Naive thymus-derived CD8-positive, alpha-beta T cell (primary cell): ENCODE measurements at places on chromosomes 2 and 18.

- no peak for DNase-seq
Observed at GRCh38 chr2:143262389-143262788, 133.2 kb downstream of the ARHGAP15 start.

- no peak for DNase-seq
Observed at GRCh38 chr18:74480149-74480651, 16.0 kb upstream of the CNDP2 start.

- peak; percentile 48 for DNase-seq
Observed at GRCh38 chr18:49898421-49898820, 85.1 kb upstream of the ACAA2 start.

DNA sequence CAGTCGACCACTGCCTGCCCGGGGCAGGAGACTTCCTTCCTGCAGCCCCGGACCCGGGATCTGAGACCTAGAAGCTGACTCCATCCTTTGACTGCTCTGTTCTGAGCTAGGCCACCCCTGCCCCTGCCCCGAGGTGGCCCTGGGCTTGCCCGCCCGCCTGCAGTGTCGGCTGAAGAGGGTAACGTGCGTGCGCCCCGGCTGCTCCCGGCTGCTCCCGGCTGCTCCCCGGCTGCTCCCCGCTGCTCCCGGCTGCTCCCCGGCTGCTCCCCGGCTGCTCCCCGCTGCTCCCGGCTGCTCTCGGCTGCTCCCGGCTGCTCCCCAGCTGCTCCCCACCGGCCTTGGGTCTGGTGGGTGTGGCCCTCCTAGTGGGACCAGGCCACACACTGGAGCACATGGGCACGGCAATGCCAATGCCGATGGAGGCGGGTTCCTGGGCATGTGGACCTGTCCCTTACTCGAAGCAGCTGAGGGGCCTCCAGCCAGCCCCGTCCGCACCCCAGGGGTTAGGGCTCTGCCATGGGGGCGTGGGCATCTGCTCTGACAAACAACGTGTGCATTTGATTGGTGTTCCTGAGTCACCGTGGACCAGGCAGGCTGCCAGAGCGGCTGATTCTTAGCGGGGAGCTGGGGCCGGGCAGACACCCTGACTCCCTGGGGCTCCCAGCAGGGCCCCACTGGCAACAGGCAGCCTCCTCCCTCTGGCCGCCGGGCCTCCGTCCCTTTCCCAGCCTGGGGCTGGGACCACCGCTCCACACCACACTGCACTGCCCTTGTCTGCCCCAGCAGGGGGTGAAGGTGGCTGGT, 2.0 kb upstream of the GAL3ST2 start:
- DNase-seq: no peak

- no peak for DNase-seq
Observed at GRCh38 chr2:229489016-229489415, 217.9 kb upstream of the PID1 start.

GRCh38 chr2:186879312-186879711, 30.3 kb upstream of the ZSWIM2 start:
- no peak for DNase-seq

- no peak for DNase-seq
Observed at GRCh38 chr2:151407281-151407680, 2.4 kb upstream of the RIF1 start.

DNA sequence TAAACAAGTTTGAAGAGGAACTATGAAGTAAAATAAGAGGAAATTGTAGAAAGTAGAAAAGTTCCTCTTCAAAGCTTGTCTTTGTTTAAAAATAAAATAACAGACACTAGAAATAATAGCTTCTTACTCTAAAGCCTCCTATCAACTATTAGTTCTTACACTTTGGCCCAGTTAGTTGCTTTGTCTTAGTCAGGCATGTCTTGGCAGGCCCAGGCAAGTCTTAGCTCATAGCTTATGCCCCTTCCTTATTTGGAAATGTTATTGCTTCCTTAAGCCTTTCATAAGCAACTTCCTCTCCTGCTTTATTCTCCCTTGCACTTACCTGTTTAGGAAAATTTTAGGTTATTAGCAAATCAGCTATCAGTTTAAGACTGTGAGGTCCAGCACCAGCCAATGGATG, 950.6 kb upstream of the LRATD1 start:
- no peak for DNase-seq

- no peak for DNase-seq
Observed at GRCh38 chr2:120791962-120792297, 56.3 kb downstream of the GLI2 start.

GRCh38 chr18:50644807-50645206, 84.9 kb downstream of the MAPK4 start:
- DNase-seq: no peak

GRCh38 chr2:233794128-233794658, 16.1 kb downstream of the MROH2A start:
- DNase-seq: no peak

GRCh38 chr18:6929370-6930102, 188.1 kb downstream of the LAMA1 start:
- DNase-seq: no peak

DNA sequence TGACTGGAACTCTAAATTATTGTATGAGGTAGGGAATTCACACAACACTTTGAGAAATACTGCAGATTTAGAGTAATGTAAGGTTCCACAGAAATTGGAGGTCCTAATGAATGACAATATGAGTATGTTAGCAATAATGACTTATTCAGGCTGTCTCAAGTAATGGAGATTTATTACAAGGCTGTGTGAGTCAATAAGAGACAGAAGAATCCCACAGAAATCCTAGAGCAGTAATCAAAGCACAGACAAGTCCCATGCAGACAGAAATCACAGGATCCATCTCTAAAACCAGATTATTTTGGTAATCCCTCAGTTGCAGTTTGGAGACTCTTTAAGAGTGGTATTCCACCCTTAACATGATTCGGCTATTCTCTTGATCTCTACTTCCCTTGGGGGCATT, 83.6 kb downstream of the FAM161A start:
- no peak for DNase-seq

DNA sequence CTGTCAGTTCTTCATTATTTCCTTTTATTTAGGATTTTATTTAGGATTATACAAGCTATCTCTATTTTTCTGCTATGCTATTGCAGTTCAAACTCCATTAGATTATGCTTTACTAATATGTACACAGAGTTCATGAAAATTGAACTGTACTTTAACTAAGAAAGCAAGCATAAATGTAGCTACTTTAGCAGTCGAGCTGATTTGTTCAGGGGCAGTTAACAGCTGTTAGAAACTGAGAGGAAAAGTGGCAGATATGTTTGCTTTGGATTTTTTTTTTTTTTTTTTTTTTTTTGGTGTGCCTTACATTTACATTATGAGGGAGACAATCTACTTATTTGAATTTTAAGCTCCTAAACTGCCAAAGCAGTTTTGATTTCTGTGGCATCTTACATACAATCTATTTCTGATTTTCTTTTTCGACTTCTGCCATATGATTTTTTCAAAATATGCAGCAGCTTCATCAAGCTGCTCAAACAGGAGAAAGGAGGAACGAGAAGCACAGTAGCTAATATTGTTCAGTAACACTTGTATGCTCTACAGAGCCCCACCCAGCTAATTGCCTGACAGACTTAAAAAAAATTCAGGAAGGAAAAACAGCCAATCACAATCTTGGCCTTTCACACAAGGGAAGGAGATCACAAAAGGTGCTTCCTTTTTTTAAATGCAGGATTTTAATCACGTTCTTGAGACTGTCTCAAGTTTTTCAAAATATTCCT, 233.4 kb upstream of the SIX3 start:
- no peak for DNase-seq

DNA sequence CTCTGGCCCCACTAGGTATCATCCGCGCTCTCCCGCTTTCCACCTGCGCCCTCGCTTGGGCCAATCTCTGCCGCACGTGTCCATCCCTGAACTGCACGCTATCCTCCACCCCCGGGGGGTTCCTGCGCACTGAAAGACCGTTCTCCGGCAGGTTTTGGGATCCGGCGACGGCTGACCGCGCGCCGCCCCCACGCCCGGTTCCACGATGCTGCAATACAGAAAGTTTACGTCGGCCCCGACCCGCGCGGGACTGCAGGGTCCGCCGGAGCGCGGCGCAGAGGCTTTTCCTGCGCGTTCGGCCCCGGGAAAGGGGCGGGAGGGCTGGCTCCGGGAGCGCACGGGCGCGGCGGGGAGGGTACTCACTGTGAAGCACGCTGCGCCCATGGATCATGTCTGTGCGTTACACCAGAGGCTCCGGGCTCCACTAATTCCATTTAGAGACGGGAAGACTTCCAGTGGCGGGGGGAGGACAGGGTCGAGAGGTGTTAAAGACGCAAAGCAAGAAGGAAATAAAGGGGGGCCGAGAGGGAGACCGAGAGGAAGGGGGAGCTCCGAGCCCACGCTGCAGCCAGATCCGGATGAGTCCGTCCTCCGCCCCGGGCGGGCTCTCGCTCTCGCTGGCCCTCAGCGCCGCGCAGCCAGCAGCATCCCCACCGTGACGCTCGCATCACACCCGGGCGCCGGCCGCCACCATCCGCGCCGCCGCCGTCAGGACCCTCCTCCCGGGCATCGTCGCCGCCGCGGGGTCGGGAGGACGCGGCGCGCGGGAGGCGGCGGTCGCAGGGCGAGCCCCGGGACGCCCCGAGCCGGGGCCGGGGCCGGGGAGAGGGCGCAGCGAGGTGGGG, 664 bp downstream of the NETO1 start:
- DNase-seq: no peak

DNA sequence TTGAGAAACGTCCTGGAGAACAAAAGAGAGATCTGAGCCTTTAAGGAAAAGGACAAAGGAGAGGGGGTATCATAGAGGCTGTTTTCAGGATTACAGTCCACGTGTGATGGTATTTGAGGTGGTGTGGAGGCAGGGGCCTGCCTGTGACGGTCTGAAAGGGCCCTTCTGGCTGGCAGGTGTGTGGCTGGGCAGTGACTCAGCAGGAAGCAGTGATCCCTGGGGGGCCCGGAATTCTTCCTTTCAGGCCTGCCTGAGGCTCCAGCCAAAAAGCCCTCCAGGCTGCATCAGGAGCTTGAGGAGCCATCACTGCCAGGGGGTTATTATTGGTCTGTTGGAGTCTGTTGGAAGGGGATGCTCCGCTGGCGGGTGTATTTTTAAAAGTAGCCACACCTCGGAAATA, 97.2 kb upstream of the TMEM18 start:
- no peak for DNase-seq

- no peak for DNase-seq
Observed at GRCh38 chr2:88540346-88540745, 86.9 kb downstream of the EIF2AK3 start.

DNA sequence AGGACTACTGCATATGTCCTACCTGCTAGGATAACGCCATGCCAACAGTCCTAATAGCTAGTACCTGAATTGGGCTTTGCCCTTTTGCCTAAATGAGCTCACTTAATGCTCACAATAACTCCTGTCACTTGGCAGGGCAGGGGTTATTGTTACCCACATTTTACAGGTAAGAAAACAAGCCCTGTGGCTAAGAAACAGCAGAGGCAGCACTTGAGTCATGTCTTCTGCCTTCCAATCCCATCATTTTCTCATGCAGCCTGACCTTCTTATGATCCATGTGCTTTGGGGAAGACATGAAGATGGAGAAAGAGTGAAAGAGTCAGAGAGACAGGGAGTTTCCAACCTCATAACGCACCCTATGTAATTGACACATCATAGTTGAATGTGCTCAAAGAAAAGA, 33.6 kb upstream of the LPIN1 start:
- no peak for DNase-seq

DNA sequence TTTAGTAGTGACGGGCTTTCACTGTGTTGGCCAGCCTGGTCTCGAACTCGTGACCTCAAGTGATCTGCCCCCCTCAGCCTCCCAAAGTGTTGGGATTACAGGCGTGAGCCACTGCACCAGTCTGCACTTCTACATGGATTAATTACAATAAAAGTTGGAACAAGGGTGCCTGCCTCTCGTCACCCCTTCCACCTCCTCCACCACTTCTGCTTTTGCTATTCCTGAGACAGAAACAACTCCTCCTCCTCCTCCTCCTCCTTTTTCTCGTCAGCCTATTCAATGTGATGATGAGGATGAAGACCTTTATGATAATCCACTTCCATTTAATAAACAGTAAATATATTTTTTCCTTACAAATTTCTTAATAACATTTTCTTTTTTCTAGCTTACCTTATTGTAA, 35.2 kb downstream of the SRBD1 start:
- no peak for DNase-seq

- DNase-seq: no peak
Observed at GRCh38 chr2:238163481-238164198, 4.9 kb downstream of the ERFE start.

DNA sequence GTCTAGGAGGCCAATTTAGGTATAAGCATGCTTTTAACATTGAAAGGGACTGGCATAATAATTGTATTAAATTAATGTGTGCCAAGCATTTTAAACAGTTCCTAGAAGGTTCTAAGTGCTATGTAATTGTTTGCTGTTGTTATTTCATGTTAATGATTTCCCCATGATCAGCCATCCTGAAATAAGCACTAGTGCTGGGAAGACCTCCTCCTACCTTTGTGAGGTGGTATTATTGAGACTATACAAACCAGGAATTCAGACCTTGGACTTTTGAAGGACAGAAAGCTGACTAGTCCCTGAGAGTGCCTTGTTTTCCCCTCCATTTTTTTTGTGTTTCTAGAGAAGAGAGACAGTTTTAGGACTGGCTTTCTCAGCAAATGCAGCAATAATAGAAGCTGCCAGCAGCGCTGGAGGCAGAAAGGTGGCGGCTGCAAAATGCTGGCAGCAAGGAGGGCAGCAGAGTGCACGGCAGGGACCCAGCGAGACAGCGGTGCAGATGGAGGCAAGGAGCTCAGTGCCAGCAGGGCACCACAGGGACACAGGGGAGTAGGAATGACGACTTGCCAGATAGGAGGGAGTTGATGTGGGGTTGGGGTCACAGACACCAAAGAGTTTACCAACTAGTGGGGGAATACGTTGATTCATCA, 25.3 kb downstream of the NABP1 start:
- no peak for DNase-seq

- no peak for DNase-seq
Observed at GRCh38 chr2:223469270-223470046, 132.7 kb downstream of the SCG2 start.

- DNase-seq: no peak
Observed at GRCh38 chr2:10305715-10306114, 3.0 kb downstream of the HPCAL1 start.

GRCh38 chr18:71743634-71744033, 800.5 kb downstream of the CBLN2 start:
- DNase-seq: no peak

GRCh38 chr2:150429384-150429961, 58.0 kb downstream of the RND3 start:
- no peak for DNase-seq

GRCh38 chr2:134988994-134989605, 58.1 kb downstream of the MAP3K19 start:
- DNase-seq: no peak

GRCh38 chr2:19614066-19614465, 255.6 kb upstream of the OSR1 start:
- DNase-seq: no peak

DNA sequence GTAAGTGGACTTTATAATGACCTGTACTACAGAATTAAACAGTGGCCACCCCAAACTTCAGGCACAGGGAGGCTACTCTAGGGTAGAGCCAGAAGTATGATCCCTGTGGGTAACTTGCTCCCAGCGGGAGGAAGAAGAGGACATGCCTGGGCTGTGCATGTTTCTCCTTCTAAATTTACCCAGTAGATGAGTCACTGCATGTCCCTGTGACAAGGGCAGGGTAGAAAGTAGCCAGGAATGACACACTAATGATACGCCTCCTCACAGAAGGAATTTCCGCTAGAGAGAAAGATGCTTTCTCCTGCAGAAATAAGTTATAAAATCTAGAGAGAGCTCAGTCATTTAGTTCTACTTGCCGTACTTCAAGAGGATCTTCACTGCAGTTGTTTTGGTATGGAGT, 7.5 kb downstream of the ACYP2 start:
- no peak for DNase-seq

- no peak for DNase-seq
Observed at GRCh38 chr18:29063346-29063745, 886.4 kb upstream of the CDH2 start.
